ENCODE measurements at places on chromosomes 4 and X.

DNA sequence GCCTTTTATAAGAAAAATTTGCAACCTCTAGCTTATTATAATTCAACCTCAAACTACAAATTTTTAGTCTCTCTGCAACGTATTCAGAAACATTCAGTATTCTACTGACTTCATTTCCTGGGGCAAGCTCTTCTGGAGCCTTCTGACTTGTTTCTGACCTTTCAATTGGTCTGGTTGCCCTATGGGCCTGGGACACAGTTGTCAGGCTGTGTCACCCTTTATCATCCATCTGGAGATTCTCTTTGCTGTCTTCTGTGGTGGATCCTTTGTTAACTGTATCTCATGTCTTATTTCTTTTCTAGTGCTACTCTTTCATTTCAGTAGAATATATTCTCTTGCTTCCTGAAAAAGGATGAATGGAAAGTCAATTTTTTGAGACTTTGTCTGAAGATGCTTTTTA, 55.1 kb upstream of the PGRMC2 start:
- no peak for DNase-seq

- no peak for DNase-seq
Observed at GRCh38 chr4:186931519-186931918, 207.9 kb upstream of the FAT1 start.

- DNase-seq, result peak; percentile 34
Observed at GRCh38 chr4:56958111-56958517, 19.3 kb downstream of the NOA1 start.

GRCh38 chrX:13215729-13216128, 104.1 kb downstream of the ATXN3L start:
- DNase-seq, result no peak

DNA sequence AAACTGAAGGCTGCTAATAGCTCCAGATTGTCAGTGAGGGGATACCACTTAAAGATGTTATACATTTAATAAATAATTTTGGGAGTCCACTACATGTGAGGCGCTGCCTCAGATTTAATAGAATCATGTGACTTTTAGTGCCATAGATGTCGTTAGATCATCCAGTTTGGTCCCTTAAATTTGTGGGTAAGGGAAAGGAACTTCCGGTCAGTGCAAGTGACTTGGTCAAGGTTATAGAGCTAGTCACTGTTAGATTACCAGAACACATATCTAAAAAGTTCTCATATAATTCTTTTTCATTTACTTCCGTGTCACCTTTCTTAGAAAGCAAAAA, 529 bp upstream of the UBA6 start:
- DNase-seq, result no peak

DNA sequence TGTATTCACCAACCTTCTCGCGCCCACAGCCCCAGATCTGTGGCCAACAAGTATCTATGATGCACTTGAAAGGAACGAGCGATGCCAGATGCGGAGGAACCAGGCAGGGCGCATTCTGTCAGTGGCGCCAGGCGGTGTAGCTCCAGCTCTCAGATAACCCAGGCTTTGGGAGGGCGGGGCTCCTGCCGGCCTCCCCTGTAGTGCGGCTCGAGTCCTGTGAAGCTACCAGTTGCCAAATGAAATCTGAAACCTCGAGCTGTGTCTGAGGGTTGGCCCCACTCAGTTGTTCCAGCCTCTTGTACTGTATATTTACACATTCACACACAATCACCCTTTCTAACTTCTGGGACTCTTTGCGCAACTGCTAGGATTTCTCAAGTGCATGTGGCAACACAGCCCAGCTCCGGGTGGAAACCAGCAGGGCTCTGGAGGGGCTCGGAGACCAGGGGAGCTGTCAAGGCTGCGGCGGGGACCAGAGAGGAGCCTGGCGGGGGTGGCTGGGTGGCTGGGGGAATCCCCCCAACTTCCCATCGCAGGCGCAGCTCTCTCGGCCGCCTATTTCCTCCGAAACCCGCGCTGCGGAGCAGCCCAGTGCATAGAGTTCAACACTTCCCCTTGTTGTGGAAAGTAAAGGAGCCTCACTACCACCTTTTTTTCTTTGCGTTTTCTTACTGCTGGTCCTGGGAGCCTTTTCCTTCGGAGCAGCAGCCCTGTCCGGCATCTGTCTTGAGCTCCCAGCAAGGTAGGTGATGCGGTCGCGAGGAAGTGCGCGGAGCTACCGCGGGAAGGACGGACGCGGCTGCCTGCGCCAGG, at the start of gene ARHGAP24:
TSS of gene ARHGAP24 (plus strand) at position 333 of the 813 bp plus-strand sequence.
- DNase-seq, result peak; percentile 63

GRCh38 chrX:24920769-24921168, 95.0 kb downstream of the ARX start:
- no peak for DNase-seq

Data from D341Med (cell line).